ENCODE measurements at places on chromosomes 4 and X. TPM values are rescaled to one million over a fixed set of nuclear protein-coding genes. Genes with fewer than 3 reads are reported as not detected.

Gene ALB
- total RNA-seq: 538 TPM

Gene C4orf50
- total RNA-seq: not detected

Gene GRPEL1
- 6.6 TPM for total RNA-seq

Gene UBE2D3
- 149 TPM for total RNA-seq

Gene PGAM4
- total RNA-seq: not detected

DNA sequence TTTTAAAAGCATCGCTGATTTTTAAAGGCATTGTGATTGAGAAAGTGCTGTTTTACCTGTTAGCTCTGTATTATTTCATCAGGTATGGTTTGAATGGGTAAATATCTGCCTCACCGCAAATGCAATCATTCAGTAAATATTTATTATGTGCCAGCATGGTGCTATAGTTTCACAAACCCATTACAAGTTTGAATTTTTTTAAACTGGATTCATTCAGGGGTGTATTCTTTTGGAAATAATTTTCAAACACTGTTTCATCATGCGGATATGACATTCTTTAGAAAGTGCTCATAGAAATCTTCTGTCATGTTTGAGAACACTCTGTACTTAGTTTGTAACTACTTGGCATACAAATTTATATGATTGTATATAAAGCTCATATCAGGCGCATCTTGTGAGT lies 37.2 kb downstream of the LIMCH1 start:
- no peak for DNase-seq

- no peak for DNase-seq
Measured at GRCh38 chrX:9326369-9326768, 138.5 kb upstream of the TBL1X start.

GRCh38 chr4:113844369-113844768 lies 82.8 kb upstream of the CAMK2D start:
- no peak for DNase-seq

GRCh38 chrX:40385256-40385655 lies 195.5 kb upstream of the ATP6AP2 start:
- DNase-seq: no peak

GRCh38 chr4:140875746-140876452 lies 119.7 kb upstream of the TBC1D9 start:
- no peak for DNase-seq

GRCh38 chr4:2489841-2490552 lies 21.1 kb downstream of the RNF4 start:
- no peak for DNase-seq

All from body of pancreas (tissue), 4 donors.